ENCODE measurements at places on chromosomes 7 and 10. TPM values are rescaled to one million over a fixed set of nuclear protein-coding genes. Genes with fewer than 3 reads are reported as not detected.

Gene KAT6B
- polyA plus RNA-seq, result 5.0 TPM

Gene ZNF479
- polyA plus RNA-seq, result not detected

Gene CRHR2
- polyA plus RNA-seq, result 0.02 TPM

Gene SH3PXD2A
- polyA plus RNA-seq, result 10.9 TPM

Gene ANLN
- polyA plus RNA-seq, result 1.4 TPM

Gene PAX4
- not detected for polyA plus RNA-seq

Gene SLC18A3
- polyA plus RNA-seq, result not detected

Gene VIPR2
- polyA plus RNA-seq, result 0.02 TPM

Gene GPR141
- polyA plus RNA-seq, result 8.7 TPM
